Kidney (tissue), 22 donors: ENCODE measurements at places on chromosomes 12 and 14.
A peak's percentile ranks its signal among the peaks of the same experiment; 100 is the strongest.

DNA sequence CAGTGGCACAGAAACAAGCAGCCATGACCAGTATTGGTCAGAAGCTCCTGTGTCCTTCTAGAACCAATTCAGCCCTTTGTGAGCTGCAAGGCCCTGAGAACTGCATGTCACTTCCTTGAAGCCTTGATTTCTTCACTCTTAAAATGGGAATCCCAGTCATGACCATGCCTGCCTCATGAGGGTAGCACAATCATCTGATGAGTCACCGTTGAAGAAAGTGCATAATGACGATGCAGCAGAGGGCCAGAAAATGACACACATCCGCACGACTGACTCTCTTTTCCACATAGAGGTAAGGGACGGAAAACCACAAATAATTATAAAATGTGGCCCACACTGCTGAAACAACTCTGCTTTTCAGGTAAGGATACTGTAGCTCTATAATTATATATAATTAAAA, 777.4 kb downstream of the BCL11B start:
- no peak for DNase-seq

DNA sequence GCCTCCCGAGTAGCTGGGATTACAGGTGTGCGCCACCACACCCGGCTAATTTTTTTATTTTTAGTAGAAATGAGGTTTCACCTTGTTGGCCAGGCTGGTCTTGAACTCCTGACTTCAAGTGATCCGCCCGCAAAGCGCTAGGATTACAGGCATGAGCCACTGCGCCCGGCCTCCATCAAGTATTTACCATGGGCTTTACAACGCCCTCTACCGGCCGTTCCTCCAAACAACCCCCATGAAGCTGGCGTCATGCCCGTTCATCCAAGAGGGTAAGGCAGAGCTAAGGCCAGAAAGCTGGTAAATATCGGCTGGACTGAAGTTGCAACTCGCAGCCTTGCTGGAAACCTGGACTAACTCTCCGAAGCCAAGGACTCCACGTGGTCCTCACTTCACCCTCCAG, 41.6 kb downstream of the RNF34 start:
- DNase-seq, result no peak

GRCh38 chr12:125773033-125773640, 707.9 kb downstream of the AACS start:
- no peak for DNase-seq

GRCh38 chr14:82710267-82710841, 1176.7 kb upstream of the SEL1L start:
- DNase-seq, result peak; percentile 82

DNA sequence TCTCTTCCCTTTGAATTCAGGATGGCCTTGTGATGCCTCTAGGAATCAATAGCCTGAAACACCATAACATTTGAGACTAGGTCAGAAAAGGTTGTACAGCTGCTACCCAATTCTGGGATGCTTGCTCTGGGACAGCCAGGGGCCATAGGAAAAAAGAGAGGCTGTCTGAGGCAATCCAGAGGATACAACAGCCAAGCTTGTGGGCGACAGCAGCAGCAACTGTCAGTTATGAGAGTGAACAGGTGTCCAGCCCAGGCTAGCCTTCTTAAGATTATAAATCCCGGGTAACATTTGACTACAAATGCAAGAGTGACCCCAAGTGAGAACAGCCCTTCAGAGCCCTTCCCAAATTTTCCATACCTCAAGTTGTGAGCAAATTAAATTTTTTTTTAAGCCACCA, 11.1 kb downstream of the DCN start:
- no peak for DNase-seq

DNA sequence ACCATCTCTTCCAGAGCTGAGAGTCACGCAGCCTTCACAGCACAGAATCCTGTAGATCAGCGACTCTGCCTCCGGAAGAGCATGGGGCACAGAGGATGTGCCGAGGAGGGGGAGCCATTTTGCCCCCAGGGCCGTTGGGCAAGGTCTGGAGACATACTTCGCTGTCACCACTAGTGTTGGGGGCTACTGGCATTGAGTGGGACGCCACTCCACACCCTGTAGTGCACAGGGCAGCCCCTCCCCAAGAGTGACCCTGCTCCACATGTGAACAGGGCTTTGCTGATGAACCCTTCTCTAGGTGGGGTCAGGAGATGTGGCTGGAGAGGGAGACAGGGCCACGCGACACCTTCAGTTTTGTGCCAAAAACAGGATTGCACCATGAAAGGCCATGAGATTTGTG, 6.0 kb downstream of the GLT1D1 start:
- DNase-seq, result no peak

GRCh38 chr14:58298477-58299400, at the start of gene ARID4A:
ARID4A (plus strand) TSS chr14:58298555; CDS start chr14:58299855, 1,300 bp downstream.
- DNase-seq, result no peak

DNA sequence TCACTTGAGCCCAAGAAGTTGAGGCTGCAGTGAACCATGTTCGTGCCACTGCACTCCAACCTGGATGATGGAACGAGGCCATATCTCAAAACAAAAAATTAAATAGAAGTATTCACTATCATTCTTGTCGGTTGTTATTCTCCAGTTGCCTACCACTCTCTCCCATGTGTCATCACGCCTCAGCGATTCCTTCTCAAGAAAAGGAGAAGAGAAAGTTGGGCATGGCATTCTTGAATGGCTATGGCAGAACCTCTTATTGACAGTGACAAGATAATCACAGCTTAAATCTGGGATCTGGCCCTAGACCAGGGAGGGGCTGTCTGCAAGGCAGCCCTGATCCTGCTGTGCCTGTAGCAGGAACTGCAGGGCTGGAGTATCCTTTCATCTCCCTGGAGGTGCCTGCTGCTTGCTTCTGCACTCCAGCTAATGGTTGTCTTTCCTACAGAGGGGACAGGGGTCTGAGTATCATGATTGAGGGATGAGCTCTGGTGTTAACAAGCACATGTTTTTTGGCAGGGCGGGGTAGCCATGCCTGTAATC, 12.8 kb upstream of the MLEC start:
- DNase-seq, result no peak

GRCh38 chr14:105118646-105119407, 49.7 kb downstream of the JAG2 start:
- DNase-seq, result no peak

- no peak for DNase-seq
Observed at GRCh38 chr14:22577334-22577908, 11.6 kb downstream of the DAD1 start.

GRCh38 chr14:88013750-88014349, 8.9 kb downstream of the GPR65 start:
- peak; percentile 63 for DNase-seq

DNA sequence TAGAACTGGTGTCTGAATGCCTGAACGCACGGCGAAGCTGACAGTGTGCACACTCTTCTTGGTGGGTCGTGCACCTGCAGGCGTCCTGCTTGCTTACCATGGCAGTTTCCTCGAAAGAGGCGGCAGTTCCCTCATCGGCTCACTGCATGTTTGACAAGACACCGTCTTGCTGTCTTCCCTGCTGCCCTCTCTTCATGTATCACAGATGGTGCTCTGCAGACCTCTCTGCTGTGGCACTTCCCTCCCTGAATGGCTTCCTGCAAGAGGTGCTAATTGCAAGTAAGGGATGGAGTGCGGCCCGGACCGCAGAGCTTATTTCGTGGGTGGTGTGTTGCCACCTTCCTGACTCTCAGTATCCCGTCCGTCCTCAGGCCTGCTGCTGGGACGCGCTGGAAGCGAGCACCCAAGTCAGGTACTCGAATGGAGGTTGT, 156.7 kb upstream of the RTL1 start:
- no peak for DNase-seq

GRCh38 chr12:50771409-50771808, 7.5 kb downstream of the ATF1 start:
- no peak for DNase-seq

DNA sequence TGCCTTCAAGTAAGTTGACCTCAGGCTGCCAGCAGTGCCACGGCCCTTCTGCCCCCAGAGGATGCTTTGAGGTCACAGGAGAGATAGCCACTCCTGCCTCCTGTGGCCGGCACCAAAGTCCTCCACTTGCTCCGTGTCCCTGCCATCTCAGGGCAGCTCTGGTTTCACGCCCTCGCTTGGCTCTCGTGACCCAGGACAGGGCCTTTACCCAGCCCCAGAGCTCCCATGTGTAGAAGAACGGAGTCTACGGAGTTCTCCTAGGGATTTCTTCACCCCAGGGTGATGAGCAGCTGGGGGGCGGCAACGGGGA, 178.1 kb downstream of the ADGRD1 start:
- DNase-seq, result no peak

GRCh38 chr12:12689647-12690300, 6.2 kb downstream of the GPR19 start:
- DNase-seq, result peak; percentile 57

DNA sequence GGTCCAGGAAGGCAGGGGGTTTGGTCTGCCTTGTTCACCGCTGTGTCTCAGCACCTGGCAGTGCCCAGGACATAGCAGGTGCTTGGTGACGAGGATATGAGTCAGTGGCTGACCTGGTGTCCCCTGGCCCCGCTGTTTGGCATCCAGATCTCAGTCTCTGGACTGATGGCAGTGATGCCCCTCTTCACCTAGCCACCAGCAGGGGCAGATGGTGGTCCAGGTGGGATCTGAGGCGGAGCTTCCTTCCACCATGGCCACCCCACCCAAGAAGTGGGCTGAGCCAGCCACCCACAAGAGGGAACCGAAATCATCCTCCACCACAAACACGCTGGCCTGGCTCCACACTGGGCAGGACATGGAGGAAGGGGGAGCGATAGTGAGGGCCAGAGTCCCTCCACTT, 16.1 kb upstream of the SH2B3 start:
- no peak for DNase-seq
